ENCODE measurements at places on chromosomes 12 and 14.

GRCh38 chr14:64123241-64123822 lies 170.8 kb downstream of the ESR2 start:
- no peak for DNase-seq

GRCh38 chr14:53350429-53350828 lies 197.3 kb upstream of the DDHD1 start:
- DNase-seq: no peak

GRCh38 chr12:6362403-6362802 lies 13.0 kb downstream of the SCNN1A start:
- DNase-seq: no peak

- DNase-seq: no peak
Observed at GRCh38 chr12:13223941-13224340, 27.4 kb downstream of the EMP1 start.

DNA sequence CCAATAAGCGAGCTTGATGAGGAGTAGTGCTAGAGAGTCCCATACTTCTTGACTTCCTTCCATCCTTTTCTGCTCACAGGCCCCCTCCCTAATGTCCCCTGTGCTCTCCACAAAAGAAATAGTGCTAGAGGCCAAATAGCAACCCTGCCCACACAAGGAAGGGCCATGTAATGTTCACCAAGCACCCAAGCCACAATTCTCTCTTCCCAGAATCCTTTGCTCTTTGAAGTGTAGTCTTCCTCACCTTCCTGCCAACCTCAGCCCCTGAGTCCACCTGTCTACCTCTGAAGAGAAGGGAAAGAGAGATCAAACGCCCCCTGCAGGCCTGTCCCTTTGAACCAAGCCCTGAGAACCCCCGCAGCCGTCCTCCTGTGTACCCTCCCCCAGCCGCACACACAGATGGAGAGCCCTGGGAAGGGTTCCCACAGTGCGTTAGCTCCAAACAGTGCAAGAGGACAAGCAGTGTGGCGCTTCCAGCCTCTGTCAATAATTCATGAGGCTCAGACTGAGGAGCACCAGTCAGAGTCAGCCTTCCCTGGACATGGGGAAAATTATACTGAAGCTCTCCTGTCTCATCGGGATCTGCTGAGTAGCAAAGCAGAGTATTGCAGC lies 1.9 kb upstream of the DHRS4 start:
- no peak for DNase-seq

DNA sequence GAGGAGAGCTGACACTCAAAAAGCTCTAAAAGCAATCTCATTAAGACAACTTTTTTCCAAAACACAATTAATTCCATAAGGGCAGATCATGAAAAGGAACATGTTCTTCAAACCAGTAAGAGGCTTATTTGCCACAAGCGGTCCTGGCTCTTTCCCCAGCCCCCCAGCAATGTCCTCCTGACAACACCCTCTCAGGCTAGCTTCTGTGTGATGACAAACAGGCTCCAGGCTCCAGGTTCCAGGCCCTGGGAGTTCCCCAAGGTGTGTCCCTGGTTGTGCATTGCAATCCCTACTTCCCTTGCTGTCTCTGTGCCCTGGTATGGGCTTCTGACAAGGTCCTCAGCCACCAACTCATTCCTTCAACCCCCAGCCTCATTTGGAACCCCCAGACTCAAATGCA lies 8.9 kb downstream of the HVCN1 start:
- DNase-seq: no peak

DNA sequence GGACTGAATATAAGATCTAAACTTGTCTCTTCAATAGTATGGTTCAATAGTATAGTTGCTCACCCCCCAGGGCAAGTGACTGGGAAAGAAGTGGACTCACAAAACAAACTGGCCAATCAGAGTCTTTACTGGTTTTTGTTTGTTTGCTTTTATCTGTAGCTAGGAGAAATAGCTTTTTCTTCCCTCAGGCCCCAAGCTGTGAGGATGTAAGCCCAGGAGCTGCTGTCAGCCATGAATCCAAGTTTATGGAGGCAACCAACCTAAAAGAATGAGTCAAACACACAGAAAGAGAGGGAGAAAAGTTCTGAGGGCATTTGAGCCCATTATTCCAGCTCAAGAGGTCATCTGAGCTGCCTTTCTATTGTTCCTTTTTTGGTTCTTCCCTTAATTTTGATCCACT lies 375.3 kb downstream of the BCAT1 start:
- no peak for DNase-seq

DNA sequence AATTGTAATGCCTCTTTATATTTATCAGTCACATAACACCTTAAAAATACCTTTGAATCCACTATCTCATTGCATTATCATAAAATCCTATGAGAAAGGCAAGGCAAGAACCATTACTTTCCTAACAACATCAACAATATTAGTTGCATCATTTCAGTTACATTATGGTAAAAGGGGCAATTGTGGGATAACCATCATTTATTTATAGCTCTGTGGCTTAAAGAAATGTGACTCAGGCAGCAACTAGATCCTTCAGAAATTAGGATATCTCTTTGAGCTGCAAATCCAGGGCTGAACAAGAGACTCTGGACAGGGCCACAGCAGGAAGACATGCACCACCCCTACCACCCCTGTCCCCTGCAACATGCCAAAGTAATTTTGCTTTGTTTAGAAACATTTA lies 36.4 kb downstream of the EPS8 start:
- no peak for DNase-seq

- no peak for DNase-seq
Observed at GRCh38 chr12:46461907-46462640, 89.5 kb upstream of the SLC38A2 start.

All from SIG-M5 (cell line).